ENCODE measurements at places on chromosomes 6 and 20.
A peak's percentile ranks its signal among the peaks of the same experiment; 100 is the strongest.

- peaks cover 17% of the 10 kb centered on the region for H3K4me1 ChIP-seq
- H3K4me3 ChIP-seq, result no peak overlapping the region
- H3K36me3 ChIP-seq, result no peaks in the 10 kb centered on the region
- DNase-seq, result no peak
These were observed 238.1 kb upstream of the TAB2 start for GRCh38 chr6:149079456-149079855.

GRCh38 chr6:57089265-57089664 lies 723 bp upstream of the ZNF451 start:
- DNase-seq, result no peak
- H3K4me1 ChIP-seq, result no peaks in the 10 kb centered on the region
- H3K27me3 ChIP-seq, result no peaks in the 10 kb centered on the region
- H3K4me3 ChIP-seq, result peak overlapping the region; percentile 61
- H3K27ac ChIP-seq, result peak overlapping the region; percentile 72
- H3K36me3 ChIP-seq, result peaks cover 9% of the 10 kb centered on the region

GRCh38 chr20:10185741-10186558 lies 32.7 kb upstream of the SNAP25 start:
- H3K27ac ChIP-seq, result no peak overlapping the region
- no peaks in the 10 kb centered on the region for H3K4me1 ChIP-seq
- no peak for DNase-seq

DNA sequence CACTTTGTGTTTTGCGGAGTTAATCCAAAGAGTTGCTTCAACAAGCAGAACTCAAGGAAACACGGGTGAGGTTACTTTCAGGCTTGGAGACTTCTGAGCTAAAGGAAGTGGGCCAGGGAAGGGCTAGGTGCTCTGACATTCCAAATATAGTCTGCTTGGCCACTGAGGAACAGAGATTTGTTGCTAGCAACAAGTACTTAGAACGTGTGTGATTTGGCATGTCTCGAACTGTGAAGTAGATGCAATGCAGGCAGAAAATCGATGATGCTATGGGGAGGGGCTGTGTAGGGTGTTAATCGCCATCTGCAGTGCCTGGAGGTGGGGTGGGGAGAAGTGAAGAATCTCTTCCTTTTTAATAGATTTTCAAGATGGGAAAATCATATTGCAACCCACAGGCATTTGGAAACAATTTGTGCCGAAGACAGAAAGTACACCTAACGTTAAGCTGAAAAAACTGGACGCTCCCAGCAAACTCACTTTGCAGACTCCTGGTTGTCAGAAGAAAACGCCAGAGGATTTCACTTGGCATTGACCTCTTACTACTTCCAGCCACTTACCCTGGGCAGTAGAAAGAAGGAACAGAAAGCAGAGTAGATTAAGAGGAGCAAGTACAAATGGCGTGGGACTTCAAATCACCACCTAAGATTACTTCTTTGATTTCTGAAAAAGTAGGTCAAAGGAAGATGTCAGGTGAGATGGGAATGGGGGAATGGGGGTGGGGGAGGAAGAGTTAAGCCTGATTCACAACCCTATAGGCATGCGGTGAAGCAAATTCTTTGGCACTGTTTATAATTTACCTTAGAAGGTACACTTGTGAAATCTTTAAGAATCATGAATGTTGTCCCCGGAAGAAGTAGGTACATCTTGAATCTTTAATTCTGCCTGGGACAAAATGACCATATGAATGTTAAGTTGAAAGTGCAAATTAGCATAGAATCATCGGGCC lies 314.1 kb downstream of the CD83 start:
- H3K4me3 ChIP-seq, result peak overlapping the region; percentile 41
- no peaks in the 10 kb centered on the region for H3K36me3 ChIP-seq
- no peak for DNase-seq
- H3K27ac ChIP-seq, result peak overlapping the region; percentile 63
- peaks cover 19% of the 10 kb centered on the region for H3K4me1 ChIP-seq

GRCh38 chr20:1888796-1889463 lies 6.3 kb upstream of the SIRPA start:
- no peaks in the 10 kb centered on the region for H3K36me3 ChIP-seq

DNA sequence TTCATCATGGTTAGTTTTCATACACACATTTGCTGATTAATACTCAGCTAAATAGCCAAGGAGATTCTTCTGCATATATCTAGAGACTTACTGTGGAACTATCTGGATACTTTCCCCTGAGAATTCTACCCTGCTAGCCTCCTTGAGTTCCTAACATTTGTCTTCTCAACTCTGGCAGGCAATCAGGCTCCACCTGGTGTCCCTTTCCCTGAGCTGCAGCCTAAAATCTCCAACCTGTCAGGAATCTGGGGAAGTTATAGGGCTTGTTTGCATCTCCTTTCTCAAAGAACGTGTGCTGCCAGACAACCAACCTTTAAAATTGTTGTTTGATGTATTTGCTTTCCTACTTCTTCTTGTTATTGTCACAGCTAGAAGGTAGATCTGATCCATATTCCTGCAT lies 73.4 kb downstream of the FUT9 start:
- no peak overlapping the region for H3K27ac ChIP-seq
- H3K4me3 ChIP-seq, result no peak overlapping the region
- no peaks in the 10 kb centered on the region for H3K4me1 ChIP-seq
- H3K27me3 ChIP-seq, result no peaks in the 10 kb centered on the region
- no peaks in the 10 kb centered on the region for H3K36me3 ChIP-seq
- DNase-seq, result no peak

DNA sequence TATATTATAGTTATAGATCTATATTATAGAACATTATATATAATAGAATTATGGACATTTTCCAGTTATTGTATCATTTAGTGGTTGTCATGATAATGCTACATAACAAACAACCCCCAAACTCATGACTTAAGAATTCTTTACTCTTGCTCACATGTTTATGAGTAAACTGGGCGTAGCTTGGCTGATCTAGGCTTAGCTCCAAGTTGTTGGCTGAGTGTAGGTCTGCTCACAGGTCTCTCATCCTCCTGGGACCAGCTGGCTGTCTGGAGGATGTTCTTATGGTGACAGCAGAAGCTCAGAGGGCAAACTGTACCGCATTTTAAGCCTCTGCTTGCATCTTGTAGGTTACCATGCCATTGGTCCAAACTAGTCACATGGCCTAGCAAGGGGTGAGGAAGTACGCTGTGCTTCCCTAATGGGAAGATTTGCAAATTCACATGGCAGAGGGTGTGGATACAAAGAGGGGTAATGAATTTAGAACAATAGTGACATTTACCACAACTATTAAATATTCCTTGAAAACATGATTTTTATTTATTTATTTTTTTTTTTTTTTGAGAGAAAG lies 34.2 kb downstream of the ARHGAP40 start:
- no peak overlapping the region for H3K4me3 ChIP-seq
- H3K27ac ChIP-seq, result no peak overlapping the region
- no peaks in the 10 kb centered on the region for H3K36me3 ChIP-seq
- no peak for DNase-seq

GRCh38 chr6:139337830-139338229 lies 36.6 kb downstream of the CITED2 start:
- DNase-seq, result no peak
- no peak overlapping the region for H3K27ac ChIP-seq
- no peaks in the 10 kb centered on the region for H3K36me3 ChIP-seq
- H3K27me3 ChIP-seq, result no peaks in the 10 kb centered on the region
- peaks cover 13% of the 10 kb centered on the region for H3K4me1 ChIP-seq

DNA sequence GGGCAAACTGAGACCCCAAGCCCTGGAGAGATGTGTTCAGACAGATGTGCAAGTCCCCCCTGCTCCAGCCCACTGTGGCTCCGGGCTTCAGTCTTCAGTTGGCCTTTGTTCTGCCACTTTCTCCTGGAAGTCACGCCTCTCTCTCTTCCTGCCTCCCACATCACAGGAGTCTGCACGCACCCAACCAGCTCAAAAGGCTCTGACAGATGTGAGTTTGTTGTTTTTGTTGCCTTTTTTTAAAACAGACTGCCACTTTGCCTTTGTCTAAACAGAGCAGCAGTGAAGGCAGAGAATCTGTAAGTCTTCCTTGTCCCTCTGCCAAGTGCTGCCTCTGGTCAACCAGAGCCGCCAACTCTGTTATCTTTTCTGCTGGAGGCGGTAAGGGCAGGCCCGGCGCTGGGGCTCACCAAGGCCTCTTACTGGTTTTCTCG lies 149.7 kb downstream of the TFAP2C start:
- H3K4me1 ChIP-seq, result peaks cover 11% of the 10 kb centered on the region
- H3K27ac ChIP-seq, result no peak overlapping the region
- H3K4me3 ChIP-seq, result no peak overlapping the region
- no peaks in the 10 kb centered on the region for H3K36me3 ChIP-seq
- DNase-seq, result no peak
- no peaks in the 10 kb centered on the region for H3K27me3 ChIP-seq

GRCh38 chr6:134397676-134398075 lies 79.8 kb upstream of the SGK1 start:
- H3K27me3 ChIP-seq, result no peaks in the 10 kb centered on the region
- no peak overlapping the region for H3K27ac ChIP-seq
- DNase-seq, result no peak
- H3K36me3 ChIP-seq, result no peaks in the 10 kb centered on the region
- H3K4me3 ChIP-seq, result no peak overlapping the region

DNA sequence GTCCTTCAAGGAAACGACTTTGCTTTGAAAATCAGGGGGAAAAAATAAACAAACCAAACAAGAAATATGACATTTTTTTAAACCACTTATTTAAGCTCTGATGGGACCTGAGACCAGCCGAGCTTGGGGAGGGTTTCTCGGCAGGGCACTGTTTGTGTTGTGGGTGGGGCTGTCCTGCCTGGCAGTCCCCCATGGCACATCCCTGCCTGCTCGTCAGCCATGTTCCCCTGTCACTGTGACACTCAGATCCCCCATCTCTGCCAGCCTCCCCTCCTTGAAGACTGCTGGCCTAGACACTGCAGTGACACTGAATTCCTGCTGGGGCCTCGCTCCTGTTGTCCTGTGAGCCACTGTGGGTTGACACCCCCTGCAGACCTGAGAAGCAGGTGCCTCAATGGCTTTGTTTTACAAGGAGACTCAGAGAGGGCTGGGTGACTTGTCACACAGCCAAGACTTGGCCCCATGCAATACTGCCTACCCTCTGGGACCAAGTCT lies 95.1 kb upstream of the PTPN1 start:
- H3K27me3 ChIP-seq, result no peaks in the 10 kb centered on the region
- no peak for DNase-seq
- H3K27ac ChIP-seq, result peak overlapping the region; percentile 99
- H3K4me3 ChIP-seq, result no peak overlapping the region

- H3K4me1 ChIP-seq, result peaks cover 29% of the 10 kb centered on the region
- DNase-seq, result no peak
- no peaks in the 10 kb centered on the region for H3K36me3 ChIP-seq
- peak overlapping the region; percentile 57 for H3K27ac ChIP-seq
These were observed 80.7 kb downstream of the CARMIL1 start for GRCh38 chr6:25359891-25360290.

DNA sequence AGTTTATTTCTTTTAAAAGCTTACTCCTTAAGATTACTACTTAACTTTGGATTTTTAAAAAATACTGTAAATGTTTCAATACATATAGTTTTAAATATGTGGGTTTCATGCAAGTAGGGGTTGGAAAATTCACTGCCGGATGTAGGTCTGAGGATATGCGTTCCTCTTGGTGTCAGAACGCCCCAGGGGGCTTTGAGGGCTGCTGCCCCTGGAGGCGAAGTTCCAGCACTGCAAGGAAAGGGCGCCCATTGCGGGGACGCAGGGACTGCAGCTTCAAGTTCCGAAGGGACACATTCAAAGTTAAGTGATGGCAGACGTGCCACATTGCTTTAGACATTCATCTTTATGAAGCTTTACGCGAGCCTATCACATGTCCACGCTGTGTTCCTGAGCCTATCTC lies 152.9 kb downstream of the SOD2 start:
- no peaks in the 10 kb centered on the region for H3K36me3 ChIP-seq
- no peaks in the 10 kb centered on the region for H3K27me3 ChIP-seq
- DNase-seq, result no peak
- no peaks in the 10 kb centered on the region for H3K4me1 ChIP-seq

DNA sequence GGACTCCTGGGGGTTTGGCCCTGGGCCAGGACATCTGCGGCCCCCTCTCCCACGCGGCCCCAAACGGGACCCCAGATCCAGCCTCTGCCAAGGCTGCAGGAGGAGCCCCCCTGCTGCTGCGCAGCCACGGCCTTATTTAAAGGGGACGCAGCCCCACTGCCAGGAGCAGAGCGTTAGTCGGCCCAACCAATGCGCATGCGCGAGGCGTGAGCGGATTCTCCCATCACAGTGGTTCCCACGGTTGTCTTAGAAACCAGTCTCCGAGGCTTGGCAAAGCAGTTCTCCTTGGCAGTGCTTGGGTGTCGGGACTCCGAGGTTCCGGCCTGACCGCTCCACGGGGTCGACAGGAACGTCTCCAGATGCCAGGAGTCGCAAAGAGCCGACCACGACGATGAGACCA lies 288.3 kb upstream of the ZNF337 start:
- H3K27ac ChIP-seq, result no peak overlapping the region
- H3K4me1 ChIP-seq, result peaks cover 5% of the 10 kb centered on the region
- peak overlapping the region; percentile 43 for H3K4me3 ChIP-seq
- DNase-seq, result no peak
- no peaks in the 10 kb centered on the region for H3K36me3 ChIP-seq
- no peaks in the 10 kb centered on the region for H3K27me3 ChIP-seq

DNA sequence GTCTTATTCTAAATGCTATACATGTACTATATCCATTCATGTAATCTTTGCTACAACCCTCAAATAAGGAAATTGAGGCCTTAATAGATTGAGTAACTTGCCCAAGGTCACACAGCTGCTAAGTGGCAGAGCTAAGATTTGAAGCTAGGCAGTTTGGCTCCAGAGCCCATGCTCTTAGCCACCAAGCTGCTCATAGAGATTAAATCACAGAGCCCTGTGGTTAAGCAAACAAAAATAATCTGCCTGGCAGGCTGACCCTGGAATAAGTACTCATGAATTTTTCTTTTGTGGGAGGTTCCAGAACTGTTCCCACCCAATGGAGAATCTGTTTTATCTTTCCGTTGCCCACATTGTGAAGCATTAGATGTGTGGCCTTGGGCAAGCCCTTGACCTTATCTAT lies 7.4 kb downstream of the AAR2 start:
- peaks cover 85% of the 10 kb centered on the region for H3K36me3 ChIP-seq
- no peak overlapping the region for H3K4me3 ChIP-seq
- H3K27me3 ChIP-seq, result no peaks in the 10 kb centered on the region
- DNase-seq, result no peak
- H3K27ac ChIP-seq, result no peak overlapping the region
- no peaks in the 10 kb centered on the region for H3K4me1 ChIP-seq

DNA sequence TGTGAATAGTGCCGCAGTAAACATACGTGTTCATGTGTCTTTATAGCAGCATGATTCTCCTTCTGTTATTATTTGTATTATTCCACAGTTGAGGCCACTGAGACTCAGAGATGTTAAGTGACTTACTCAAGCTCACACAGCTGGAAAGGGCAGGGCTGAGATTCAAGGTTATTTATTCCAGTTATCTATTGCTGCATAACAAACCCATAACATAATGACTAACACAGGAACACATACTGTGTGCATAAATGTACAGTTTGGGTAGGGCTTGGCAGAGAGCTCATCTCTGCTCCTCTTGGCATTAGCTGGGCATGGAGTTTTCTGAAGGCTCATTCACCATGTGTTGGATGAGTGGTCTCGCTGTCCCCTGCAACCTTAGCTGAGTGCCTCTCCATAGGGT lies 68.8 kb downstream of the STK35 start:
- no peaks in the 10 kb centered on the region for H3K4me1 ChIP-seq
- no peak for DNase-seq
- no peaks in the 10 kb centered on the region for H3K27me3 ChIP-seq
- no peak overlapping the region for H3K4me3 ChIP-seq

- no peaks in the 10 kb centered on the region for H3K36me3 ChIP-seq
- no peak for DNase-seq
- H3K4me3 ChIP-seq, result no peak overlapping the region
- H3K27me3 ChIP-seq, result no peaks in the 10 kb centered on the region
- no peak overlapping the region for H3K27ac ChIP-seq
These were observed 10.0 kb downstream of the RNF182 start for GRCh38 chr6:13934721-13935120.

- H3K27ac ChIP-seq, result no peak overlapping the region
- H3K36me3 ChIP-seq, result no peaks in the 10 kb centered on the region
- no peaks in the 10 kb centered on the region for H3K27me3 ChIP-seq
- DNase-seq, result peak; percentile 84
- no peaks in the 10 kb centered on the region for H3K4me1 ChIP-seq
These were observed 112.0 kb upstream of the COL21A1 start for GRCh38 chr6:56359201-56359899.

Data from right atrium auricular region (tissue), 2 donors.